Panc1 (cell line): ENCODE measurements at places on chromosomes 2 and 18. TPM values are rescaled to one million over a fixed set of nuclear protein-coding genes. Genes with fewer than 3 reads are reported as not detected.

DNA sequence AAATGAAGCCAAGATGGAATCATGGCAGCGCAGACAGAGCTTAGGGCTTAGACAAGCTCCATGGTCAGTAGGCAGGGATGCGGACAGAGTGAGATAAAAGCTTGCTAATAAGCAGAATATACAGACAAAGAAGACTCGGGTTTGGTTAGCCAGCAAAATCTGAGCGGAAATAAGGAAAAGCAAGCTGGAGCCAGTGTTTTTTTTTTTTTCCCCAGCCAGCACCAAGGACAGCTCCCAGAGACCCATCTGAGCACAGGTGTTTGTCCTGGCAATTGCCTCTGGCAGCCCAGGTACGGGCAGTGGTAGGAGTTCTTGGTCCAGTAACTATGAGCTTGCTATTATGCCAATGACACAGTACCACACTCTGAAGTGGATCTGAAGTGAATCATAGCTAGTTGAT is 187.6 kb downstream of the ADCYAP1 start:
- no peak for DNase-seq

BCL11A gene
- 0.33 TPM for total RNA-seq

DNA sequence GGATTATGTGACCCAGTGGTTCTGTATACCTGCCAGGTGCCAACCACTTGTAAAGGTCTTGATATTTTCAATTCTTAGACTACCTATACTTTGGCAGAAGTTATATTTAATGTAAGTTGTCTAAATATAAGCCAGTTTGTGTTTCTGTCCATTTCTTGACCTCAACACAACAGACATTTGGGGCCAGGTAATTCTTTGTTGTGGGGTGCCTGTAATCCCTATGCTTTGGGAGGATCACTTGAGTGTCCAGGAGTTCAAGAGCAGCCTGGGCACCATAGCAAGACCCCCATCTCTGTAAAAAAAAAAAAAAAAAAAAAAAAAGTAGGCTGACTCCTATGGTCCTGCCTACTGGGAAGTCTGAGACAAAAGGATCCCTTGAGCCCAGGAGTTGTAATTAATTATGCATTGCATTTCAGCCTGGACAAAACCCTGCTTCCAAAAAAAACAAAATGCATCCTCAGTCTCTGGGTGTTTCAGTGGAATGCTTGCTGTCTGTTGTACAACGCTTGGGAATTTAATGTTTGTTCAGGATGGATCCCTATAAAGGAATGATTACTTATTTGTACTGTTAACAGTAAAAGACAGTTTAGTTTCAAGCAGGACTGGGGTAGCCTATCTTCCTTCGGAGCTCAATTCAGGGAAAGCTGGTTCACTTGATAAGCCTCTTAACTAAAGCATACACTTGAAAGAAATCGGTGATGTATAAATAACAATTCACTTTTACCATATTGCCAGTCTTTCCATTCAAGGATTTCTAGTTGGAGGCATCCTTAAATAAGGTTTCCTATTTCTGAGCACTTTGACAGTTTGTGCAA is 3.4 kb downstream of the RPS27A start:
- DNase-seq, result no peak

KANSL1L gene
- total RNA-seq, result 10.5 TPM

- no peak for DNase-seq
Observed at GRCh38 chr2:219627103-219628100, at the start of gene SLC4A3. SLC4A3 (plus strand) TSS chr2:219627630; CDS start chr2:219627993, 363 bp downstream.

DNA sequence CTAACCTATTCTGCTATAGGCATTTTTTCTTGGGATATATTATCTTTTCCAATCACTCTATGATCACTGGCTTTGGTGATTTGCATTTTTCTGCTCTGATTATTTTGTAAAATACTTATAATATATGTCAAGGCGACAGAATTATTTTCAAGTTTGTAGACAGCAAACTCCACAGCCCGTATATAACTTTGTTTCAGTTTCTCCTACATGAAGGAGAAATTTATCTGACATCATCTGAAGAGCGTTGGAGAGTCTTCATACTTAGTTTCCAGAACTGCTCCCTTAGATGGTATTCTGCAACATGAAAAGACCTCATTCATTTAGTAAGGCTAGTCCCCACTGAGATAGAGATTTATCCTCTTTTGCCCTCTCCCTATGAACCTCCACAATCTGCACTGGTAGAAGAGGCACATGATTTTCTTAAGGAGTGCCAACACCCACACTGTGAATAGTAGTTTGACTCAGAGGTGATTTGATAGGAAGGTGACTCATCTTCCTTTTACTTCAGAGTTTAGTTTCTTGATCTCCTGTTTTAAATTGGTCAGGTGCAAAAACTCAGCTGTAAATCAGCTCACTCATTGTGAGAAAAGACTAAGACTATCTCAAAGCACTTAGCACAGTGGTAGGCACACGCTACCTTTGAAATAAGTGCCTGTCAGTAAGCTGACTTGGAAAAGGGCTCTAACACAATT is 1848.6 kb upstream of the CELF4 start:
- DNase-seq, result peak; percentile 61

- DNase-seq, result no peak
Observed at GRCh38 chr2:5798084-5798483, 105.9 kb downstream of the SOX11 start.

DNA sequence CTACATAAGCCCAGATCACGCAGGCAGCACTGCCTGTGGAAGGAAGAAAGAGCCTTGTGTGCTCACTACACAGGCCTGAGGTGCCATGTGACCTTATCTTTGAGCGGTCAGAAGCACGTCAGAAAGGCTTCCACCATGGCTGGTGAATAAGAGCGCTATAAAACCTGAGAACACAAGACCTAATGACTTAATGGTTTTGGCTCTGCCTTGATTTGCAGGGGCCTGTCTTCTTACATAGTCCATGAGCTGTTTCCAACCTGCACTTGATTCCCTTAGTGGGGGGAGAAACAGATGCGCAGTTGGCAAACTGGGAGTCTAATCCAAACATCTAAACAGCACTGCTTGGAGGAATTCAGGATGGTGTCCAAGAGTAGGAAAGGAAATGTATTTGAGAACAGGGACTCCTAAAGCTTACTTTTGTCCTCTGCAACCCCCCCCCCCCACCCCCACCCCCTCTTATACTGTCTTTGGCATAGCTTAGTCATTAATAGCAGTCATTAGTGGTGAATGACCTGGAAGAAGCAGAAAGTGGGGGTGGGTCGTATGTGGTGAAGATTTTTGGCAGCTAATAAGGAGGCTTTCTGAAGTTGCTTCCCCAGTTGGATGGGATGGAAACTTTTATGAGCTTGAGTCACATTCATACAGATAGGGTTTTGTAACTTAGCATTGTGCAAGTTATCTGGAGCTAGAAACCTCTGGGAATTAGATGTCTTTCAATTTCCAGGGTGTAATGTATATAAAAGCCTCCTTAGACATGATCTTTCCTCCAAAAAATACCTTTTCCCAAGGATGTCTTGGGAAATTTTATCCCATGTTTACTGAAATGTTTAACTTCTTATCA is 454.1 kb downstream of the MEIS1 start:
- DNase-seq, result no peak

CD8B gene
- total RNA-seq, result not detected

- no peak for DNase-seq
Observed at GRCh38 chr2:28423856-28424605, 31.4 kb downstream of the FOSL2 start.

DNA sequence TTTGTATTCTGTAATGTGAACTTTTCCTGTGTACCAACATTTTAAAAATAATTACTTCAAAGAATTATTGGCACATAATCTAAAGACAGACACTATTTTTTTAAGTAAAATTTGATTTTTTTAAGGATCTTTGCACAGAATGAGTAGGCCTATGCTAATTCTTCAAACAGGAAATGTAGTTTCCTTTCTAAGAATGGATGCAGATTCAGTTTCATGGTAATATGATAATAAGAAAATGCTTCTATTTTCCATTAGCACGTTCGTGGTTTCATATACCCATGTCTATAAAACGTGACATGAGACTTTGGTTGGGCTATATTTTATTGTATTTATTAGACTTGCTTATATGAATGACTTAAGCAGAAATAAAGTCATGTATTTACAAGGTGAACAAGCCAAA is 191.8 kb upstream of the RBBP8 start:
- DNase-seq, result no peak

DNA sequence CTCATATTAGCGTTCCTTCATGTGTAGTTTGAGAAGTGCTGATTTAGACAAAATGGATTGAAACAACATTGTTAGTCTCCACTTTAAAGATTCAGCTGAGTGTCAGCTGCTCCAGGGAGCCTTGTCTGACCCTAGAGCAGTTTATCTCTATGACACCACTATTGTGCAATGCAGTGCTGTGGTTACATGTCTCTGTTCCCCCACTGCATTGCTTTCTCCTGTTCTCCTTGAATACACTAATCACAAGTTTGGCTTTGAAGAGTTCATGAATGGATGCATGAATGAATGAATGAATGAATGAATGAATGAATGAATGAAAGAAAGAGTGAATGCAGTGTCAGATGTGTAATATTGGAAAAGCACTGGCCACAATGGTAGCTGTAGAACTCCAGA is 38.3 kb downstream of the GCG start:
- DNase-seq, result no peak

GRCh38 chr18:22639561-22639960 is 221.8 kb upstream of the CTAGE1 start:
- DNase-seq, result no peak

- DNase-seq, result no peak
Observed at GRCh38 chr2:88329815-88330603, 122.5 kb downstream of the FOXI3 start.

GRCh38 chr2:181411105-181411849 is 45.9 kb upstream of the ITGA4 start:
- DNase-seq, result no peak

GRCh38 chr18:7974200-7974874 is 407.2 kb downstream of the PTPRM start:
- no peak for DNase-seq

- no peak for DNase-seq
Observed at GRCh38 chr2:221337957-221338685, 234.0 kb downstream of the EPHA4 start.

- no peak for DNase-seq
Observed at GRCh38 chr2:54981385-54981784, 68.9 kb downstream of the RTN4 start.

DNA sequence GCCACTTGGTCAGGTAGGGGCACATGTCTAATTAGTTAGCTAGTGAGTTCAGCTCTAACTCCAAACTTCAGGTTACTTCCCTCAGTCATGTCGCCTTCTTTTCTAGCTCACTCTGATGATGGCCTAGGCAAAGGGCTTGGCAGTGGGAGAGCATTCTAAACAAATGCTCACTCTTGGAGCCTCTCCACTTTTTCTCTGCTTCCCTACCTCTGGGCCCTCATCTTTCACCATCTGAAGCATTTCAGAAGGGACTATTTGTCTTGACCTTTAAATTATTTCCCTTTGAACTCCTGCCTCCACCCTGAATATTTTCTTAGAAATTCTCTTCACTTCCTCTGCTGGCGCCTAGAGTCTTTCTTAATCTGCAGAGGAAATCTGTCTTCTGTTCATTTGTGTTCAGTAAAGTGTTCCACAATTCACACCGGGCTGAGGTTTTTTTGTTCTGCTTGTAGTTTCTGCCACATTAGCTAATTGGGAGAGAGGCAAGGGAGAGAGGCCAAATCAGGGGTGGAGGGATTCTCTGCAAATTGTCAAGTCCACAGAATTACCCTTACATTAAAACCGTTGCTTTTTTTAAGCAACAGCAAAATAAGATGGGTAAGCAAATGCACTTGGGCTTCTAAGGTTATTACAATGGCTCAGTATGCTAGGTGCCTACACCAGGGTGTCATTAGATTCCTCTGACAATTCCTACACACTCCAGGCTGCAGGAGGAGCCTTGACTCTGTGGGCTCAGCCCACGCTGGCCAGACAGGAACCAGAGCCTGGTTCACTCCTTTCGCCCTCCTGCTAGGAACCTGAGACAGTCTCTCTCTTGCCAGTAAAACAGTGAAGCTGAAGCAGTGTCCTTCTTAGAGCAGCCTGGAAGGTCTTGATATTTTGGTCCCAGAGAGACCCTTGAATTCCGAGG is 5.5 kb downstream of the MSGN1 start:
- no peak for DNase-seq

DNA sequence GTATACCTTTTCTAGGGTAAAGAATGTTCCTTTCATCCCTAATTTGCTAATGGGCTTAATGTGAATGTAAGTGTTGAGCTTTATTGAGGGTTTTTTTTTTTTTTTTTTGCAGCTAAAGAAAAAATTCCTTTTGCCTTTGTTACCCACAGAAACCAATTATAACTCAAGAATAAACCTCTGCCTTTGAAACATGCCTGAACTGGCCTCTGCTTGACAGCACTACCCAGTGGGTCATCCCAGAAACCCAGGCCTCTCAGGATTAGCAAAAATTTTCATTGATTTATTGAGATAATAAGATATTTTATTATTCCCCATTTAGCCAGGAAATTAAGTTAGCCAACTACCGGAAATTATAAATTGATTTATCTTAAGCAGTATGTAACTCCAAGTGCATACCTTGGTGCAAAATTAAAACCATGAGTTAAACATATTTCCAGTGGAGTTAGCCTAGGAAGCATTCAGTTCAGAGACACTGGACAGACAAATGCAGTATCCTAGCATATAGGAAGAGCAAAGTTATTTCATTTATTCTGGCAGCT is 67.0 kb upstream of the RASGRP3 start:
- DNase-seq, result no peak

DNA sequence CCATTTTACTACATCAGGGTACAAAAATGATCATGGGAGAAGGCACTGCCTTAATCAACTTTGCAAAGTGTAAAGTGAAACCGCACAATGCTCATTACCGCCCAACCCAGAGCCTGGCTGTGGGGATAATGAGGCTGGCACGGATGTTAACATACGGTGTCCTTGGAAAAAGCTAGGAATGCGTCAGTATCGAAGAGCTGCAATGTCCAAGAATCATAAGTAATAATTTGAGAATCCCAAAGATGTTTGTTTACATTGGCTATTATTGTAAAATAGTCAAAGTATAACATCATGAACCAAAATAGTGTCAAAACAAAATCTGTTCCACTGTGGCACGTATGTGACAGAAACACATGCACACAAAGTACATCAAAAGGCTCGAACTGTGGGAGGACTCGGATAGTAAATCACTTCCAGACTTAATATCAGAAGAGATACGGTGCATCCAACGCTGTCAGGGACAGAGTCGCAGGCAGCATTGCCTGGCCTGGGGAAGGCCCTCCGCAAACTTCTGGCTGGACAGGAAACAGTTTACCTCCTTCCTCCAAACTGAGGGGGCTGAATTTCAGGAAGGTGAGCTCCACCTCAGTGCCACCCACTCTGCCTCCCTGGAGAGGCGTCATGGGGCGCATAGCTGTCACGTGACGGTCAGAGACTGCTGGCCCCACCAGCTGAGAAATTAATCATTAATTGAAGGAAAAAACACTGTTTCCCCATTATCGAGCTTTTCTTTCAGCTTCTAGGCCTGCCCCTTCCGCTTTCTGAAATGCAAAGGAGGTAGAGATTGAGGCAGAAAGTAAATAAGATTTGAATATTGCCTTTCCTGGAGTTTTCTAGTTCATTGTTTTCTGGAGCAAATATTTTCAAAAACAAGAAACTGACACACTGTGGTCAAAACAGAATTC is 1.8 kb upstream of the ID2 start:
- DNase-seq, result no peak

GRCh38 chr2:236092714-236093113 is 75.5 kb downstream of the GBX2 start:
- DNase-seq, result no peak
